ENCODE measurements at places on chromosomes 12 and 14.

DNA sequence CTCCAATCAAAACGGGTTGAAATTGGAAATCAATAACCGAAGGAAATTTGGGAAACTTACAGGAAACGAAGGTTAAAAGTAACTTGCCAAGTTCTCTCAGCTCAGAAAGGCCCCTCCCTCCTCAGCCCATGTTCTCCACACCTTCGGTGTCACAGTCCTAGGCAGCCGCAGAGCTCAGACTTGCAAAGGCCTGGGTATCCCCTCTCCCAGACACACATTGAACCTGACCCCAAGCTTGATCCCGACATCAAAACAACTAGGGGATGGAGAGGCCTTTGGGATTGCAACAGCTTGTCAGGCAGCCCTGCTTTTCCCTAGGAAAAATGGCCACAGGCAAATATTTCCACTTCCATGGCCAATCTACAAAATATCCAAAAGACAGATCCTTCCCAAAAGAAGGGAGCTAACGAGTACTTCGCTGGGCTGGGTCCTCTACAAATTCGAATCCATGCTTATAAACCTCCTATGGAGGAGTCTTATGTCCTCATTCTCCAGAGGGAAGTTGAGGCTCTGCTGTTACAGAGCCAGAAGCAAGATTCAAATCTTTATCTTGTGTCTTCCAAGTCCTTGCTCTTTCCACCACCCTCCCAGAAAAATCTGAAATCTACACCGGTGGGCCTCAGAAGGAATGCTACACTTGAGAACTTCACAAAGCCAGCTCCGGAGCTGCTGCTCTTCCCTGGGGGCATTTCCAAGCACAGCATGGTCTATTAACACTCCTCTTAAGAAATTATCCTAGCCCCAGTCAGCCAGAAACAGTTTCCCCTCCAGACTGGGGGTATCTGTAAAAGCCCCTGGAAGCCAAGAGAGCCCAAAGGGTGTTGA, 35.7 kb upstream of the PNMA1 start:
- DNase-seq = no peak

- no peak for DNase-seq
These were observed 36.0 kb downstream of the SLC8A3 start for GRCh38 chr14:70152704-70153103.

DNA sequence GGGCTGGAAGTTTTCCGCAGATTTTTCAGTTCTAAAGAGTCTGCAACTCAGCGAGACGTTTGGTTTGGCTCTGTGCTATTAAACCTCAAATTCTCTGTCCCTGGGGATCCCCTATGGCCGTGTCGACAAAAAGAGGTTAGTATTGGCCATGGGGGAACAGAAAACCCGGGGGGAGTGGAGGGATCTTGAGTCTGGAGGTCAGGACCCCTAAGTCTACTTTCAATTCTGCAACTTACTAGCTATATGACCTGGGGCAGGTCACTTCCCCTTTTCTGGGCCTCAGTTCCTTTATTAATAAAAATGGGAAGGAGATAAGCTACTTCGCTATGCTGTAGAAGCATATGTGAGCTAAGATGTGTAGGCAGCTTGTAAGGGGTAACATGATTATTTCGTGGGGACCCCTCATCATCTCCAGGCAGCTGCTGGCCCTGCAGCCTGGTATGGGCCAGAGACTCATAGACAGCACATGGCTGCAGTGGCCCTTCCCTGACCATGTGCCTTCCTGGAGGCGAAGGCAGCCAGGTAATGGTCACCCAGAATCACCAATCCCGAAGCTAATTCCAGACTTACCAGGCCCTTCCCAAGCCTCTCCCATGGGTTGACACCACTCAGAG, 8.6 kb downstream of the ASB2 start:
- DNase-seq = no peak

DNA sequence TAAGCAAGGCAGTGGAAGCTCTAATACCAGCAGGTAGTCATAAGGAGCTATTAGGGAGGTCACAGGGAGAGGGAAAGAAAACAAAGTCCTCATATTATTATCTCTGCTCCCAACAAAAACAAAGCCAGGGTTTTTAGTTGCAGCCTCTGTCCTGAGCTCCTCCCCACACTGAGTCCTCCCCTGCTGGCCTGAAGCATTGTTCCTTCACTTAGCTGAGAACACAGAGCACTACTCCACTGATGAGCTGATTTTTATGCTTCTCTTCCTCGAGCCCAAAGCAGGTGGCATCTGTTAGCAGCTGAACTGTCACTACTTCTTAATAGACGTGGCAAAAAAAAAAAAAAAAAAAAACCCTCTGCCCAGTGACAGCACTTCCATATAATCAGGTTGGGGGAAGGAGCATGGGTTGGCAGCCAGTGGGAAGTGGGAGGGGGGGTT, 10.5 kb upstream of the STAC3 start:
- no peak for DNase-seq

- no peak for DNase-seq
These were observed 34.9 kb upstream of the CTDSP2 start for GRCh38 chr12:57881475-57881874.

- no peak for DNase-seq
These were observed 216.7 kb downstream of the GRIN2B start for GRCh38 chr12:13764748-13765147.

GRCh38 chr14:61003571-61003970, 22.5 kb downstream of the SLC38A6 start:
- DNase-seq = no peak

- DNase-seq = no peak
These were observed 26.6 kb upstream of the APPL2 start for GRCh38 chr12:105262461-105263184.

DNA sequence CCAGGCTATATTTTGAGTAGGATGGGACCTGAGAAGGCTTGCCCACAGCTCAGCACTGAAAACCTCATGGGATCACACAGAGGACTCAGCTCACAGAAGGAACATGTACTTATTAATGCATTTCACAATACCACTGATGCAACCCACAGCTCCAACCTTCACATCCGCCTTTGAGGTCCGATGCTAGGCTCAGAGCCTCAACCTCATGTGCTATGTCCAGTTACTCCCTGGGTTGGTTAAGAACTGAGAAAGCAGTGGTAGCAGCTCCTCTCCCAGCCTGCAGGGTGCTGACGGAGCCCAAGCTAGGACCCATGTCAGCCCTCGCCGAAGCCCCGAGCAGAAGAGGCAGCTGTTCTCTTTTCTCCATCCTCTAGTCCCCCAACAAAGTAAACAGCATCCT, 52.9 kb downstream of the SPTB start:
- DNase-seq = no peak

GRCh38 chr14:85921241-85921640, 391.3 kb downstream of the FLRT2 start:
- DNase-seq = no peak

DNA sequence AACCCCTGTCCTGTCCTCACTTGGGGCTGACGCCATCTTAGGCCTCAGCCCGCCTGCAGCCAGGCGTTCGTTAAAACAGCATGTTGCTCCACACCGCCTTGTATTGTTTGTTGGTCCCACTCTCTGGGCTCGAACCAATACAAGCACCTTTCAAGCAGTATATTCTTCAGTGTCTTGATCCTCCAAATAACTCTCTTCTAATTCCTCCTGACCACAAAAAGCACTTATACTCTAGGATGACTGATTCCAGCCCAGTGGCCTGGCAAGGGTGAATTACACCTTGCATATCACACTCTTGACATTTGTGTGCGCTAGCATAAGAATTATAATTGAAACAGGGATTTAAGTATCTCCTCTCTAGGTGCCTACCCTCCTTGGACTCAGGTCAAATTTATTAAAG, 7.1 kb downstream of the CCER1 start:
- no peak for DNase-seq

DNA sequence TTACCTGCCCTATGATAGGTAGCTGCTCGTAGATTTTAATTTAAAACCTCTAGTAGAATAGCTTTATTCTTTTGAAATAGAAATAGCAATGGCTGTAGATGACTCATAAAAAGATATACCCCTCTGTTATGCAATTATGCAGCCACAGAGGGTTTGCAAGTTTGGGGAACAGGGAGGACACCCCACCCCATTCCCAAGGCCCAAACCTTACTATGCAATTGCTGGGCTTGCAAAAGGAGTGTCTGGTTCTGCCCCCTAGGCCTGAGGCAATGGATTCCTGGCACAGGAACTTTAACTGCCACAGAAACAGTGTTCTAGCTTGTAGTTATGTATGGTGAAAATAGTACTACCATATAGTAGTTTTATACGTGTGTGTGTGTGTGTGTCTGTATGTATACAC, 403.3 kb downstream of the ADAMTS20 start:
- no peak for DNase-seq

GRCh38 chr12:25617991-25618390, 64.9 kb upstream of the LMNTD1 start:
- no peak for DNase-seq

GRCh38 chr12:2226641-2227040, 173.9 kb downstream of the CACNA1C start:
- DNase-seq = no peak

DNA sequence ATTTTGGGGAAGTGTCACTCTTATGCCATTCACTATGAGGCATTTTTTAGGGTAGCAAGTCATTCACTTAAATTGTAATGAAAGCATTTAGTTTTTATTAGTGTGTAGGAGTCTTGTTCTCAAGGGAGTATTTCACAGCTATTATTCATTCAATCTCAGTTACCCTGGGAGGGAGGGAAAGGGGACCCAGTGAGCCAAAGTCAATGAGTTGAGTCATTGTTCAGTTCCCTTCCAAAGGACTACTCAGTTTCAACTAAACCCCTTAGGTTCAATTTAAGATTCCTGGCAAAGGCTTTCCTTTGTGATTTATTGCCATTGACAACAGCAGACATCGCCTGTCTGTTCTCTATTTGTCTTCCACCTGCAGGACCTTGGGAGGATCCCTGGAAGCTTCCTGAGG, 29.3 kb upstream of the RASSF8 start:
- no peak for DNase-seq

- DNase-seq = no peak
These were observed 148.7 kb upstream of the KRR1 start for GRCh38 chr12:75660107-75660530.

- DNase-seq = no peak
These were observed 2.9 kb downstream of the TMEM229B start for GRCh38 chr14:67485501-67486095.

- no peak for DNase-seq
These were observed 988 bp upstream of the TMEM263 start for GRCh38 chr12:106954462-106955376.

GRCh38 chr14:34198096-34198495, 247.2 kb upstream of the EGLN3 start:
- DNase-seq = no peak

DNA sequence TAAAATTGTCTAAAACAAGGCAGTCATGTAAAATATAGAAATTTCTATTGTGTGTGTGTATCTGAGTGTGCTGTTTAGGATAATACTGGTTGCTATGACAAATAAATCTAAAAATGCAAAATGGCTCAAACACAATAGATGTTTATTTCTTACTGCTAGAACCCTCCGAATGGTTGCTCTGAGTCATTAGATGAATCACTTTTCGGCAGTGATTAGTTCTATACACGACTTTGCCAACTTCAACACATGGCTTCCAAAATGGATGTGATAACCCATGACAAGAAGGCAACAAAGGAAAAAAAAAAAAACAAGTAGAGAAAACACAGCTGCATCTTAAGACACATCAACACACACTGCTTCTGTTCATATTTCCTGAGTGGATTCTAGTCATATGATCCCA, 729.2 kb downstream of the AACS start:
- no peak for DNase-seq

DNA sequence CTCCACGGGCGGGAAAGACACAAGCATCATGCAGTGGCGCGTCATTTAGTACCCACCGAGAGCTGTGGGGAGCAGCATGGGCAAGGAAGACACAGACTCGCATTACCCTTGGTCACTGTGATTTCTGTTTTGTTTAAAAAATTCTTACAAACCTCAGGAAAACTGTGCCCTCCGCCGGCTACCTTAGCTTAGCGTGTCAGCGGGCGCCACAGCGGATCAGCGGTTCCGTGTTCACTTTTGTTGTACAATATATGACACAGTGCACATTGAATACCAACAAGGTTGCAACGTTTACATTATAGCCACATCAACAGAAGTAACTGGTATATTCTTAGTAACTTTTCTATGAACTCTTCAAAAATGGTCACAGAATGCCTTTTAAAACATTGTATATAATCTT, 125.2 kb upstream of the EVL start:
- no peak for DNase-seq

GRCh38 chr12:67982164-67982563, 7.1 kb upstream of the IFNG-AS1 start:
- no peak for DNase-seq

- DNase-seq = no peak
These were observed at the start of gene DAO for GRCh38 chr12:108879615-108880254. DAO (plus strand) TSS chr12:108880092; CDS start chr12:108885007, 4,915 bp downstream.

- no peak for DNase-seq
These were observed 15.7 kb upstream of the SLC6A12 start for GRCh38 chr12:229441-230191.

DNA sequence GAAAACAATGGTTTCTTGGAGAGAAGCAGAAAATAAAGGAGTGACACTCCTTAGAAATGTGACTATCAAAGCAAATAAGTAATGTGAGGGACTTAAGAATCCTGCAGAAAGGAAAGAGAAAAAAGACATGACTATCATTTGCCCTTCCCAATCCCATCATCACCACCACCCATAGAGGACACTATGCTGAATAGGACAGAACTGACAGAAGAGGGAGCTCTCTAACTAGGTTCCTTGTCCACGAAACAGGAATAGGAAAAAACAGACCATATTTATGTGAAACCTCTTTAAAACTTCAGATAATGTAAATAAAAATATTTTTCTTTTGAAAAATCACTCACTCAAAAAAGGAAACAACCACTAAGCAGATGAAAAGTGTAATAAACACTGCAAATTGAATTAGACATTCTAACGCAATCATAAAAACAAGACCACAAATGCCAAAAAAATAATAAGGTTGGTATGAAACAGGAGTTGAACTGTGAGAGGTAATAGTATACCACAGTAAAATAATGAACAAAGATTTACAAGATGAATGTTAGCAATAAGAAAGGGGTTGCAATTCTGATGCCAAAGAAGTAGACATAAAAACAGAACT, 24.1 kb downstream of the KLRD1 start:
- DNase-seq = no peak

DNA sequence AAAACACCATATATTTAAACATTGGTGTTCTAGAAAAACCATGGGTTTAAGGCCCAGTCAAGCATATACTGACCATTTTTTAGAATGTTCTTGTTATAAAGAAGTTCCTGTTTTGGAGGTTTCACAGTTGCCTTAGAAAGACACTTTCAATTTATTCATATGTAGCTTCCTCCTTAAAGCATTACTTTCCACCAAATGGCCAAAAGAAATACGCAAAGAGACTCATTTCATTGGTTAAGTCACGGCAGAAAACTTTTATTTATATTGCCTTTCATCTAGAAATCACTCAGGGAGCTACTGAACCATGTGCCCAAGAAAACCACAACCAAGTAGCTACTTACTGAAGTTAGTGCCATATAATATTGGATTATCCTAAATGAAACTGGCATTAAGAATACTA, 40.0 kb downstream of the MYBPC1 start:
- no peak for DNase-seq

GRCh38 chr12:67650388-67651131, 2.0 kb downstream of the DYRK2 start:
- DNase-seq = no peak

DNA sequence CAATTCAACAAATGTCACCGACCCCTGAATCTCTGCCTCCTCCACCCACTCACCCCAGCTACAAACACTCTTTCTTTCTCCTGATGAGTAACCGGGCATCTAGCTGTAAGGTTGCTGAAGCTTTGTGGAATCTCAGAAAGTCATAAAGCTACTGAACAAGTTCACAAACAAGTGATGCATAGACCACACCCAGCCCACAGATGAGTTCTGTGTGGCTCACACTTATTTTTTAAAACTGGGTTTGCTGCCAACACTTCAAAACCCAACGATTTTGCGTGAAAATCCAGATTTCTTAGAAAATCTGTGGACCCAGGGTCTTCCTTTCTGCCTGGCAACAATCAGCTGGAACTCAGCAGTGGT, 96.1 kb downstream of the APAF1 start:
- DNase-seq = no peak
